Dorsolateral prefrontal cortex (tissue), 122 donors: ENCODE measurements at places on chromosomes 11 and 22. TPM values are rescaled to one million over a fixed set of nuclear protein-coding genes. Genes with fewer than 3 reads are reported as not detected.

HEPACAM gene
- 174 TPM for total RNA-seq

GAL3ST3 gene
- 10.5 TPM for total RNA-seq

MMP27 gene
- not detected for total RNA-seq

ZBTB16 gene
- total RNA-seq = 240 TPM

RAG2 gene
- total RNA-seq = not detected

CARD16 gene
- 1.6 TPM for total RNA-seq

EI24 gene
- 47.2 TPM for total RNA-seq

CSNK2A3 gene
- 5.0 TPM for total RNA-seq

SLC22A6 gene
- total RNA-seq = 4.3 TPM

OR51B2 gene
- not detected for total RNA-seq

NCF4 gene
- total RNA-seq = 1.5 TPM

IGF2 gene
- 8.3 TPM for total RNA-seq

DMC1 gene
- 0.78 TPM for total RNA-seq

TSPAN32 gene
- 0.33 TPM for total RNA-seq

PRODH gene
- 50.9 TPM for total RNA-seq

SPTBN2 gene
- total RNA-seq = 226 TPM

LRRC75B gene
- total RNA-seq = 12.7 TPM

OR8B3 gene
- not detected for total RNA-seq

IL10RA gene
- 12.2 TPM for total RNA-seq

MEI1 gene
- total RNA-seq = 4.2 TPM

FADS2 gene
- 146 TPM for total RNA-seq

CDC42BPG gene
- 0.12 TPM for total RNA-seq

C11orf42 gene
- not detected for total RNA-seq

B3GAT3 gene
- 65.3 TPM for total RNA-seq

MMP13 gene
- not detected for total RNA-seq

CSTPP1 gene
- 111 TPM for total RNA-seq

ASPHD2 gene
- 13.3 TPM for total RNA-seq

HTR3B gene
- total RNA-seq = 10.2 TPM

GLB1L3 gene
- 10.3 TPM for total RNA-seq

KCNQ1OT1 gene
- total RNA-seq = 3.3 TPM

MLC1 gene
- 164 TPM for total RNA-seq

OOSP4A gene
- total RNA-seq = not detected

OR52H1 gene
- 0.40 TPM for total RNA-seq

CD44 gene
- 8.5 TPM for total RNA-seq

OR51B5 gene
- total RNA-seq = 1.7 TPM

PRG3 gene
- total RNA-seq = not detected

OR8G1 gene
- total RNA-seq = not detected

TMEM225 gene
- not detected for total RNA-seq

CCDC134 gene
- 11.9 TPM for total RNA-seq

CRYBA4 gene
- not detected for total RNA-seq

TOMT gene
- not detected for total RNA-seq
